ENCODE measurements at places on chromosomes 5 and 9. TPM values are rescaled to one million over a fixed set of nuclear protein-coding genes. Genes with fewer than 3 reads are reported as not detected.

Gene PCDHB11
- total RNA-seq, result not detected

Gene ANXA6
- total RNA-seq, result 316 TPM

- peaks cover 10% of the 10 kb centered on the region for H3K4me1 ChIP-seq
Observed at GRCh38 chr5:59125011-59125961, 542.4 kb downstream of the RAB3C start.

DNA sequence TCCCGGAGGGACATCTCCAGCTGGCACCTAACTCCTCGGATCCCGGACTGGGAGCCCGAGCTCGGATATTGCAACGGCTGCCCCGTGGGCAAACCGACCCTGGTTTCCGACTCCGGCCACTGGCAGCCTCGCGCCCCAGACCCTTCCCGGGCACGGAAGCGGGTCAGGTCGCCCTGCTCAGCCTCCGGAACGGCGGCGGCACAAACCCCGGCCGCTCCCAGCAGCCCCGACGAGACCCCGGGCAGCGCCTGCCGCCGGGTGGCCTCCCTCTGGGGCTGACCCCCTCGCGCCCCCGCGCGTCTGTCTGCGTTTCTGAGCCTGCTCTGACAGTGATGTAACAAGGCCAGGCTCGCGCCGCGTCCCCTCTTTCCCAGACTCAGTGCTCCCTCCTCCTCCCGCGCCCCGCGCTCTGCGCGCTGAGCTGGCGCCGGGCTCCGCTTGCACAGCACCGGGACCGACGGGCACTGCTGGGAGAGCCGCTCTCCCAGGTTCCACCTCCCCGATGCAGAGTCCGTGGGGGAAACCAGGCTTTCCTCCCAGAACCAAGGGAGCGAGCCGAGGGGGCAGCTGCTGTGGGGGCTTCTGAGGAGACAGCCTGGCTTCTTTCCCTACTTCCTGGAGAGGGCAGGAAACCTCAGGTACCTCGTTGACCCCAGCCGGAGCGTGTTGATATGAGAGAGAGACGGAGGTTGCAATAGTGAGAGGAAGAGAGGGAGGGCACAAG, at the start of gene TMEM215:
TSS of gene TMEM215 (plus strand) at position 373 of the 724 bp plus-strand sequence. CDS start 644 bp downstream, outside the sequence.
- no peak within 1 kb of the TSS for H3K27ac ChIP-seq
- peaks cover 20% of the 10 kb centered on the region for H3K27me3 ChIP-seq
- H3K4me1 ChIP-seq, result no peaks in the 10 kb centered on the region
- no peak within 1 kb of the TSS for H3K4me3 ChIP-seq
- no peak for DNase-seq

GRCh38 chr9:12759761-12760160, 15.1 kb upstream of the LURAP1L start:
- no peaks in the 10 kb centered on the region for H3K27me3 ChIP-seq
- H3K4me3 ChIP-seq, result no peak overlapping the region
- H3K36me3 ChIP-seq, result no peaks in the 10 kb centered on the region
- DNase-seq, result no peak

DNA sequence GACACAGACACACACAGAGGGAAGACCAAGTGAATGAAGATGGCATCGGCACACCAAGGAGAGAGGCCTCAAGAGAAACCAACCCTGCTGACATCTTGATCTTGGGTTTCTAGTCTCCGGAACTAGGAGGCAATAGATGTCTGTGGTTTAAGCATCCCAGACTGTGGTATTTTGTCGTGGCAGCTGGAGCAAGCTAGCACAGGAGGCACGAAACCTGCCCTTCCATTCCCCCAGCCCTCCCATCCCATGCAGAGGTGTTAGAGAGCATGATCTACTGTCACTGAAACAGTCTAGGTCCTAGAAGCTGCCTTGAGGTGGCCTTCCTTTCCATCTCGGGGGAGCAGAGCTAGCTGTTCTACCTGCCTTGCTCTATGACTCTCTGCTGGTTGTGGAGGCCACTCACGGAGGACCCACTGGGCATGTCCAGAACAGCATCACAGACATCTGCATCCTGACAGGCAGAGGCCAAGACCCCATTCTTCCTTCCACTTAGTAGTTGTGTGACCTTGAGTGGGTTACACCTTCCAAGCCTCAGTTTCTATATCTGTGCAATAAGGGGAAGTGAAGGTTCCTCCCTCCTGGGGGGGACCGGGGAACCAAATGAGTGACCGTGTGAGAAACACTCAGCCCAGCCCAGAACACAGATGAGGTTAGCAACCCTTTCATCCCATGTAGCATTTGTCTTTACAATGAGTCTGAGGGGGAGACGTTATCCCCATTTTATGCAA, 134.3 kb upstream of the BOD1 start:
- H3K36me3 ChIP-seq, result no peaks in the 10 kb centered on the region
- H3K4me1 ChIP-seq, result peaks cover 20% of the 10 kb centered on the region
- H3K27ac ChIP-seq, result peak overlapping the region; percentile 2
- H3K4me3 ChIP-seq, result no peak overlapping the region
